ENCODE measurements at places on chromosomes 3 and 15. TPM values are rescaled to one million over a fixed set of nuclear protein-coding genes. Genes with fewer than 3 reads are reported as not detected.

The P2RY12 gene
- total RNA-seq, result not detected

The RAB6B gene
- 2.2 TPM for total RNA-seq

The C2CD4A gene
- total RNA-seq, result 0.14 TPM

The DUOXA2 gene
- total RNA-seq, result not detected

The PP2D1 gene
- not detected for total RNA-seq

The RBM15B gene
- 20.4 TPM for total RNA-seq

The DPPA2 gene
- total RNA-seq, result not detected

The VEPH1 gene
- 0.25 TPM for total RNA-seq

The TGFBR2 gene
- 66.5 TPM for total RNA-seq

The TM6SF1 gene
- 0.18 TPM for total RNA-seq

The CBLB gene
- total RNA-seq, result 11.6 TPM

The HCLS1 gene
- not detected for total RNA-seq

The SPINT1 gene
- total RNA-seq, result 0.94 TPM

The CYP8B1 gene
- total RNA-seq, result not detected

The PRR20G gene
- 2.4 TPM for total RNA-seq

The SPTBN5 gene
- 0.21 TPM for total RNA-seq

The GOLGA8O gene
- 0.27 TPM for total RNA-seq

The CEP19 gene
- total RNA-seq, result 2.7 TPM

The PLA2G4D gene
- total RNA-seq, result not detected

The DNAH1 gene
- 1.3 TPM for total RNA-seq

The TSEN2 gene
- 19.8 TPM for total RNA-seq

The OR5K2 gene
- not detected for total RNA-seq

The SLC24A5 gene
- total RNA-seq, result not detected

The SEMA6D gene
- total RNA-seq, result not detected

The CHL1 gene
- not detected for total RNA-seq

The LRRC34 gene
- not detected for total RNA-seq

All from A549 treated with dexamethasone at 1 μM for 4 hours (cell line).